ENCODE measurements at places on chromosomes 5 and 9.

GRCh38 chr9:6214434-6214833 is 1.2 kb upstream of the IL33 start:
- no peak for DNase-seq

DNA sequence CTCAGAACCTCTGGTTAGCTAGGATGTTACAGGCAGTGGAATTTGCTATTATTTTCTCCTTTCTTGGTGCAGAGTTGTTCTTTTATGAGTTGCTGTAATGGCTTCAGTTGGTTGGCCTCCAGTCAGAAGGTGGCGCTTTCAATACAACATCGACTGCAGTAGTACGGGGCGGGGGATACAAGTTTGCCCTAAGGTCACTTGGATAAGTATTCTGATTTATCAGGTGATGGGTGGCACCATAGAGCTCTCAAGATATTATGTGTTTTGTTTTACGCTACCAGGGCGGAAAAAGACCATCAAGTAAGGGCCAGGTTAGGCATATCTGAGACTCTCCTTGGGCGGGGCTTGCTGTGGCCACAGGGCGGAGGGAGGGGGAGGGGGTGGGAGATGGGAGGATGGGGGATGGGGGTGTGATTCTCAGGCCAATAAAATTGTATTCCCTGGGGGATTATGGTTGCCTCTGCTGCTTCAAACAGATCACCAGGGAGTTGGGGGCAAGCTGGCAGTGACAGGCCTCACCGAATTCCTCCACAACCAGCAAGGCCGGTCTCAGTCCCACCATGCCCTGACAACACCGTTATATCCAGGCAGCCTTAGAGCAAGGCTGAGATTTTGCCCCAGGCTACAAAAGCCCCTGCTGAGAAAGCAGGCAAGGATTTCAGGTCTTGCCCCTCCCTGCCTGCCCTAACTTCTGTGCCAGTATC is 15.9 kb upstream of the RNF38 start:
- DNase-seq: no peak

- no peak for DNase-seq
Measured at GRCh38 chr9:37974506-37975173, 70.7 kb upstream of the SLC25A51 start.

DNA sequence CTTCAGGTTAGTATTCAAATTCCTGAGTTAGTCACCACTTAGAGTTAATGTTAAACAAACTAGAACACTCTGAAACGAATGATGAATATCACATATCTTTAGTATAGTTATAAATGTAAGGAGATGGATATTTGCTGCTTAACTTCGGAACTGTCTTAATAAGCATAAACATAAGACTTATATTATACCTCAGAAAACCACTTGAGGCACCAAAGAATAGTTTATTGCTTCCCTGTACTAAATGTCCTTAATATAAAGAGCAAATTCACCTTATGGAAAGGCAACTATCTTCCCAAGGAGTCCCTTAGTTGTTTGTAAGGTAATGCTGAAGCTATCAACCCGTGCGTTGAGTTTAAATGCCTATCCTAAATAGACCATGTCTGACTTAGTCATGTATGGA is 300.0 kb upstream of the ADAMTSL1 start:
- no peak for DNase-seq

- no peak for DNase-seq
Measured at GRCh38 chr9:90400091-90400490, 242.5 kb downstream of the DIRAS2 start.

GRCh38 chr5:32261198-32261597 is 51.5 kb downstream of the MTMR12 start:
- DNase-seq: no peak

DNA sequence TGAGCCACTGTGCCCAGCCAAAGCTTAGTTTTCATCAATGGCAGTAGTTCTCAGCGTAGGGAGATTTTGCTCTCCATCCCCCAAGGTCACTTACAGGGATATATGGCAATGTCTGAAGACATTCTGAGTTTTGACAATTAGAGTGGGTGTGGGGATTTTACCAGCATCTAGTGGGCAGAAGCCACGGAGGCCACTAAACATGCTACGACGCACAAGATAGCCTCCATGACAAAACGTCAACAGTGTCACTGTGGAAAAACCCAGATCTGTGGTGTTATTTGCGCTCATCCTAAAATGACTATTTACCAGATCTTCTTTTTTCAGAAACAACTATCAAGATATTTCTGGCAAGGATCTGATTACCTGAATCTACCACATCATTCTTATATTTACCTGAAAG is 68.2 kb downstream of the CDC14B start:
- DNase-seq: no peak

DNA sequence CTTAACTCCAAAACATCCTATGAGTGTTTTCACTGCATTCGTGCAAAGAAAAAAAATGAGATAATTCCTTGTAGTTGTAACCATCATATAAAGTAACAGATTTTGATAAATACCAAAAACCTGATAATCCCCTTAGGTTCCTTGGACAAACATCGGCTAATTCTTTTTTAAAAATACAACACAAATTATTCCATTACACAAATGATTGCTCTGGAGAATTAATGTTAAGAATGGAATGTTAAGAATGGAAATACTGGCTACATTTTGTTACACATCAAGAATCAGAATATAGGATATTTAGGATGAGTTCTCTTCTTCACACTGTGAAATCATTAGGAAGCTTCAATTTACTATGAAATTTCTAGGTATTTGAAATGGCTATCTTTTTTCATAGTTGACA is 139.4 kb downstream of the LPAR1 start:
- no peak for DNase-seq

DNA sequence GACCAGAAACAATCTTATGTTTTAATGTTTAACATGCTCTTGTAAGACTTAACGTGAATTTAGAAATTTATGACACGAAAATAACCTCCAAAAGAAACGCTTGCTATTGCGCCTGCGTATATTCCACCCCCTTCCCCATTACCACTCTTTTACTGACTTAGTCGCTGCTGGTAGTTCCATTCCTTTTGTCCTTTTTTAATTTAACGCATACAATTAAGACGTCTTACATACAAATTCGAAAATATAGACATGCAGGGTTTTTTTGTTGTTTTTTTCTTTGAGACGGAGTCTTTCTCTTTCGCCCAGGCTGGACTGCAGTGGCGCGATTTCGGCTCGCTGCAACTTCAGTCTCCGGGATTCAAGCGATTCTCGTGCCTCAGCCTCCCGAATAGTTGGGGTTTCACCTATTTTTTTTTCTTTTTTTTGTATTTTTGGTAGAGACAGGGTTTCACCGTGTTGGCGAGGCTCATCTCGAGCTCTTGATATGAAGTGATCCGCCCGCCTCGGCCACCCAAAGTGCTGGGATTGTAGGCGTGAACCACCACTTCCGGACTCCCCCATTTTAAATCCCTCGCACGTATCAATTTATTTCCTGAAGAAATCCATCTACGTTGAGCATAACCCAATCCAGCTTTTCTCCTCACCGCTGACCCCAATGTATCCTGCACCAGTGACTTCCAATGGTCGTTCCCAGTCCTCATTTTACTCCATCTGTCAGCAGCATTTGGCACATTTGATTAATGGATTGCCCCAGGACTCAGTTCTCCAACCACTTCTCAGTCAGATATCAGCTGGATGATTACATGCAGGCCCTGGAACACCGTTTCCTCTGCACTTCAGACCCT is 684 bp upstream of the MED7 start:
- peak; percentile 49 for DNase-seq

DNA sequence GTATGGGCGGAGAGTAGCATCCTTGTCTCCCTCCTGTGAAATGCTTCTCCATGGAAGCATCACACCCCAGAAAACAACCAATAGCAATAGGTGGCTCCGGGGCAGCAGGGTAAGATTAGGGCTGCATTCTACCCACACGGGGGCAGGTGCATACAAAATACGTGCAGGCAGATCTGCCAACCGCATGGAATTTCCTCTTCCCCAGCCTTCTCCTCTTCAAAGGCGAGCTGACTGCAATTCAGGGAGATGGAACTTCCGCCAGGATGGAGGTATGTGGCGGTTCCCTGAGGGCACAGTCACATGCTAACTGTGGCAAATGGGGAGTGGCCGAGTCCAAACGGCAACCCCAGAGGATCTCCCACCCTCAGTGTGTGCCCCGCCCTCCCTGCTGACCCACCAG is 81.5 kb downstream of the LMNB1 start:
- DNase-seq: no peak

DNA sequence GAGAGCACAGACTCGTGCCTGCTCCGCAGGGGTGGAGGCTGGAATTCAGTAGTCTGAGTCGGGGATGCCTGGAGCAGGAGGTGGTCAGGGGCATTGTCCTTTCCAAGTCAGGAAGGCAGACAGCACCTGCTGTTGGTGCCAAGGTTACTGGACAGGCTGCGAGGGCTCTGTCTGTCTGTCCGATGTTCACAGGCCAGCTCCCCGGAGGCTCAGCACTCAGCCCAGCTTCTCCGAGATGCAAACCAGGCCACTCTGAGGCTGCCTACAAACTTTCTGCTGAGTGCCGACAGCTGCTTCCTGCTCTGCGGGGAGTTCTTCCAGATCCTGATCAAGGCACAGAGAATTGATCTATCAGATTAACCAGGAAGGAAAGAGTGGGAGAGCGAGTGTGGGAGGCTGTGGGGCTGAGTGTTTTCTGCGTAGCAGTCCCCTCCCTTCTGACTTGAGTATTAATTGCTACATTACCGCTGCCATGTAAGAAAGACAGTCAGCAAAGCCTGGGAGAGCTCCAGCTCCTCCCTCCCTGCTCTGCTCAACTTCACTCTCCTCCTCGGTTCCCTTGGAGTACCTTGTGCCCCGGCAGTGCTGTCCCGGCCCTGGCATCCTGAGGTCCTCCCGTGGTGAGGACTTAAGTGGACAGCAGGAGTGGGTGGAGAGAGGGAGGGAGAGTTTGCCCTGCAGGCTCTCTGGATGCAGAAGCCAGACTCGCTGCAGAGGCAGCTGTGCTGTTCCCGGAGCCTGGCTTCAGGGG is 36.0 kb downstream of the KCNMB1 start:
- no peak for DNase-seq
